ENCODE measurements at places on chromosomes 4 and X.
A peak's percentile ranks its signal among the peaks of the same experiment; 100 is the strongest.

DNA sequence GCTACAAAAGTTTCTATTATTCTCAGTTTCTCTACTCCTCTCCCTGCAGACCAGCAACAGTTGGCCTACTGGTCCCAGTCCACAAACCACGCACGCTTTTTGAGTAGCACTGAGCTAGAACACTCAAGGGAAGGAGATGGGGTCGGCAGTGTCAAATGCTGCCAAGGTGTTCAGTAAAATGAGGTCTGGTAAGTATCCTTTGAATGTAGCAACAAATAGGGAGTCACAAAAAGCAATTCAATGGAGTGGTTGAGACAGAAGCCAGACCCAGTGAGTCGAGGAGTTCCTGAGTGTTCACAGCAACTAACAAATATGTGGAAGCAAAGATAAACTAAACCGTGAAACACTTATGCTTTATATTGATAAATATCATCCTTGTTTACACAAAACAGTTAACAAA lies 355.7 kb downstream of the MID1IP1 start:
- no peak for DNase-seq

DNA sequence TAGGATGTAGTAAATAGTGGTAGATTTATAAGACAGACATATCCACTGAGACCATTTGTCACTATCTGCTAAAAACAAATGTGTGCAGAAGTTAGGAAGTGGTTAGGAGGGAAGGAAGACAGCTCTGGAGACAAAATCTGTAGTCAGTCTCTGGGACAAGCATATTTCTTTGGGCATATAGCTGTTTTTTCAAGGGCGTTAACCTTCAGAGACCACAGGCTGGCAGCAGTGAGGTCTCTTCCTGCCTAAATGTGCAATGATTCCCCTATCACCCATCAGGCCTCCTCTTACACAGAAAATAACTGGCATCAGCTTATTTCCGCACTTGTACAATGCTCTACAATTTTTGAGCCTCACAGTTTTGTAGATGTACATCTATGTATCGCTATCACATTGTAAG lies 6.5 kb downstream of the TMEM150C start:
- no peak for DNase-seq

- no peak for DNase-seq
Observed at GRCh38 chr4:84263415-84263814, 235.7 kb downstream of the NKX6-1 start.

DNA sequence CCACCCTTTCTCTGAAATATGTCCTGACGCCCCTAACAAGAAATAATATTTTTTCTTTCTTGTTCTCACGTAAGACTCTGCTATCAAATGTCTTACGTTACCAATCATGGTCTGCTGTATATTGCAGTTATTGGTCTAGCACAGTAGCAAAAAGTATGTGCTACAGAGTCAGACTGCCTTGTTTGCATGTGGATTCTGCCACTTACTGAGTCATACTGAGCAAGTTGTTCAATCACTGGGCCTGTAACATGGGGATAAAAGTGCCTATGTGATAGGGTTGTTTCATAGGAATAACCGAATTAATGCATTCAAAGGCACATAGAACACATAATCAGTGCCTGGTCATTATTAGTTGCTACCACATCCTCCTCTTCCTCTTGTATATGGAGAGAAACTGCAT lies 14.1 kb downstream of the RPGR start:
- no peak for DNase-seq

DNA sequence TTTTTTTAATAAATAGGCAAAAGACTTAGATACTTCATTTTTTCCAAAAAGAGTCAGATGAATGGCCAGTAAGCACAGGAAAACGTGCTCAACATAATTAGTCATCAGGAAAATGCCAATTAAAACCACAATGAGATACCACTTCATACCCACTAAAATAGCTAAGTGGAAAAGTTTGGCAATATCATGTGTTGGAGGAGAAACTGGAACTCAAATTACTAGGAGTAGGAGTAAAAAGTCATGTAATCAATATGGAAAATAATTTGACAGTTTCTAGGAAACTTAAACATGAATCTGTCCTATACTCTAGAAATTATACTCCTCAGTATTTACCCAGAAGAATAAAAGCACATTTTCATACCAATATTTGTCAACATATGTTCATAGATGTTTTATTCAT lies 449.8 kb downstream of the INPP4B start:
- no peak for DNase-seq

- DNase-seq = no peak
Observed at GRCh38 chr4:149264093-149264733, 551.4 kb downstream of the IQCM start.

- no peak for DNase-seq
Observed at GRCh38 chr4:90855111-90855510, 727.9 kb downstream of the CCSER1 start.

DNA sequence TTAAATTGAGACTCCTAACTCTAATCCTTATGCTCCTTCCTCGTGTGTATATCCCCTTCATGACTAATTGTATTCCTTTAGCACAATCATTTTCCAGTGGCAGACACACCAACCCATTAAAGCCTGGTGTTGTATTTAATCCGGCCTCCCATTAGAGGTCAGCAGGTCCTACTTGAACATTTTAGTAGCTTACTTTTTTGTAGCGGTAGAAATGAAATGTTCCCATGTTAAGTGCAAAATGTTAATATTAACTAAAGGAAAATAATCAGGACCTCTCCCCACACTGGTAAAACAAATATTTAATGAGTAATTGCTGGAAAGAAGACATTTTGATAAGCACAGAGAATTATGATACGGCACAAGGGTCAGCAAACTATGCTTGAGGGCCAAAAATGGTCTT lies 3.4 kb downstream of the RAB33B start:
- no peak for DNase-seq

DNA sequence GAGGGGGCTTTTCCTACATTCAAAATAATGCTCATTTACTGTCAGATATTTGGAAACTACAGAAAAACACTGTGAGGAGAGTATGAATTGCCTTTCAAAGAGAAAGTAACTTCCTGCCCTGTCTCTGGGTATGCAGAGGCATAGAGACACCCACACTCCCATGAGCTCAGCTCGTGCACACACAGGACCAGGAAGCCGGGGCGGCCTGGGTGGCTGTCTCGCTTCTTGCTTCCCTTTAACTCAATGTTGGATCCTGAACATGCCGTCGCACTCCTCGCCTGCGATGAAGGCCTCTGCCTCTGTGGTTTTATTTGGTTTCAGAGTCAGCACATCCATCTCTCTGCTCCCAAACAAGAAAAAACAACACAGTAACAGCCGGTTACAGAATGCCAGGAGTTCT lies 40.1 kb upstream of the GPR78 start:
- DNase-seq = no peak

GRCh38 chr4:173343832-173344397 lies 9.8 kb upstream of the HMGB2 start:
- no peak for DNase-seq

DNA sequence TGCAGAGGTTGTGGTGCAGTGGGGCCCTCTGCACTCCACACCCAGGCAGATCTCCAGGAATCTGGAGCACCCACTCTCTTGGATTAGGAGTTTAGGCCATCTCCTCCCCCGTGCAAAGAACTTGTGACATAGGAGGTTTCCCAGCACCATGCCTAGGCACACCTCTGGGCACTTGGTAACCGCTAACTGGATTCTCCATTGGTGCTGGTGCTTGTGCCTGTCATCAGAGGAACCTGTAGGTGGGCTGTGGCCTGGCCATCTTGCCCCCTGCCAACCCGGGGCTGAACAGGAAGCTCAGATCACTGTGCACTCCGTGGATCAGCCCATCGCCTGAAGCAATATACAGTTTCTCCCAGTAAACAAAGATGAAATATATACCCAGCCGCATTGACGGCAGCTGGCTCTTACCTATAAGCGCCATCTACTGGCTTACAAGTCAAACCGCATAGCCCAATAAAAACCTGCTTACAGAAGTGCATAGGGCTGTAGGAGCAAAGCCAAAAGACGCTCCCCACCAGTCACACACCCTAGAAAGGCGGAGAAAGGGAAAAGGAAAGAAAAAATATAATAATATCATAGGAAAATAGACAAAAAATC lies 19.1 kb upstream of the TEX13B start:
- no peak for DNase-seq

DNA sequence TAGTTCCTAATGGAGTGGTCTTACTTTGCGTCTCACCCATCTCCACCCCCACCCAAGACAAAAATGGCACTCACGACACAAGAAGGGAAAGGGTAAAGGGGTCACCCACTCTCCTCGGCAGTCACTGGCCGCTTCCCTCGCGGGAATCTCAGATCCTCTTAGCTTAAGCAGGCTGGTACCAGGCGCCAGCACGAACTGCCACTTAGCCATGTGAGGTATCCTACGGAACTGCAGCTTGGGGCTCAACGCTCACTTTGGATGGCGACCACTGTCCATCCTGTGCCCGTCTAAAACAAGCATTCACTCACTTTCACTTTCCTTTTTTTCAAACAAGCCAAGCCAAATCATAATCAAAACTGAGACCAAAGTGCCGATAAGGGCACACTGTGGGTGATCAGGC lies 14.6 kb upstream of the MAGIX start:
- no peak for DNase-seq

- DNase-seq = no peak
Observed at GRCh38 chr4:140834839-140835495, 78.8 kb upstream of the TBC1D9 start.

DNA sequence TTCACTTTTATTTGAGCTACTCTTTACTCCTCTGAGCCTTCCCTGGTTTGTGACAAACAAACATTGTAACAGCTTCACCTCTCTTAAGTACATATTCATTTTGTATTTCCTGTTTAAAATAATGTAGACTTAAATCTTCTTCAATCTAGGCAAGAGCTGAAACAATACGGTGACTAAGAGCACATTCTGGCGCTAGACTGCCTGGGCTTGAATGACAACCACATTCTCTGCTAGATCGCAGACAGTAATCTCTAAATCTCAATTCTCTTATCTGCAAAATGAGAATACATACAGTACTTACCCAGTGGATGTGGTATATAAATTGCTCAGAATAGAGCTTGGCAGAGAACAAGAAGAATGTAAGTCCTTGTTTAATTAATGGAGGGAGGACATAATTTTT lies 144.8 kb downstream of the ARAP2 start:
- no peak for DNase-seq

DNA sequence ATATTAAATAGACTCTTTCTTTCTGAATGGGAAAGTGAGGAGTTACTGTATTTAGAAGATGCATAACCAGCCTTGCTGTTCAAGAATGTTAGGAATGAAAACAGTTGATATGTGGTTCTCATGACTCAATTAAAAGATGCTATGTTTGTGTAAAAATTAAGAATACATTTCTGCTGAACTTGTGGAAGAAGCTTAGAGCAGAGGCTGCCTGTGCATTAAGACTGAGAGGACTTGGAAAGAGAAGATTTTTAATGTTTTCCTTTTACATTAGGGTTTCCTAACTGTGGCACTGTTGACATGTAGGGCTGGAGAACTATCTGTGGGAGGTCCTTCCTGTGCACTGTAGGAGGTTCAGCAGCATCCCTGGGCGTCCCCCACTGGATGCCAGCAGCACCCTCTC lies 137.7 kb downstream of the GPR143 start:
- no peak for DNase-seq

DNA sequence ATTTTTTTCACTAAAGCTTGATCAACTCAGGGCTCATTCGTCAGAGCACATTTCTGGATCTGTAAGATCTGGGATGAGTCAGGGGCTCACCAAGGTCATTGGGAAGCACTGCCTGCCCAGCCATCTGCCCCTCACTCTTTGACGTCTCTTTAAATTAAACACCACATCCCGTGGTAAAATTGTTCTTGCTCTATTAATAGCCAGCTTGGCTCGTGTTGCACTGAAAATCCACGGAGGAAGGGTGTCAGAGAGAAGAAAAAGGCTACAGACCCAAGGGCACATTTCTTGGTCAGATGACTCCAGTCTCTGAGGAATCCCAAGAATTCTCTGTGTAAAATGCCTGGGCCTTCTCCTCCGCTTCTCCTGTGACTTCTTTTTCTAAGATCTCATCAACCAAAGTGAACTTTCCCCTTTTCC lies 45.7 kb upstream of the GATB start:
- DNase-seq = no peak

- DNase-seq = no peak
Observed at GRCh38 chrX:24774650-24775049, 80.9 kb downstream of the POLA1 start.

- DNase-seq = no peak
Observed at GRCh38 chr4:23766344-23766743, 123.5 kb downstream of the PPARGC1A start.

- no peak for DNase-seq
Observed at GRCh38 chr4:65250916-65251315, 419.4 kb downstream of the EPHA5 start.

DNA sequence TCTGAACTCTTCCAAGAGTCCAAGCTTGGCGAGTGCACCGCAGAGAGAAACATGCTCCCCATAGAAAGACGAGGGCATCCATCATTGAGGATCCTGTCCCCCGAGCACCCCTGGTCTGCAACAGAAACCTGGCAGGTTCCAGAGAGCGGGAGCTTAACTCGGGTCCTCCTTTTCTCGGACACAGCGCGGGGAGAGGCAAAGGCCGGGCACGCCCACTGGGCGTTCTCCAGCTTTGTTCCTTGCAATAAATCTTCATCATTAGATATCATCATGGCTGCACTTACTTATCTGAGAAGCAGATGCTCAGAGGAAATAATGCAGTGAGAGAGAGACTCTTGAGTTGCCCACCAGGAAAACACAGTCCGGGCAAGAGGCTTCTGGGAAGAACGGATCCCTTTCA lies 90.1 kb upstream of the PSAPL1 start:
- DNase-seq = no peak

- peak; percentile 57 for DNase-seq
Observed at GRCh38 chr4:1194010-1194900, 21.9 kb upstream of the SPON2 start.

GRCh38 chrX:43881410-43882293 lies 598 bp downstream of the MAOB start:
- no peak for DNase-seq

DNA sequence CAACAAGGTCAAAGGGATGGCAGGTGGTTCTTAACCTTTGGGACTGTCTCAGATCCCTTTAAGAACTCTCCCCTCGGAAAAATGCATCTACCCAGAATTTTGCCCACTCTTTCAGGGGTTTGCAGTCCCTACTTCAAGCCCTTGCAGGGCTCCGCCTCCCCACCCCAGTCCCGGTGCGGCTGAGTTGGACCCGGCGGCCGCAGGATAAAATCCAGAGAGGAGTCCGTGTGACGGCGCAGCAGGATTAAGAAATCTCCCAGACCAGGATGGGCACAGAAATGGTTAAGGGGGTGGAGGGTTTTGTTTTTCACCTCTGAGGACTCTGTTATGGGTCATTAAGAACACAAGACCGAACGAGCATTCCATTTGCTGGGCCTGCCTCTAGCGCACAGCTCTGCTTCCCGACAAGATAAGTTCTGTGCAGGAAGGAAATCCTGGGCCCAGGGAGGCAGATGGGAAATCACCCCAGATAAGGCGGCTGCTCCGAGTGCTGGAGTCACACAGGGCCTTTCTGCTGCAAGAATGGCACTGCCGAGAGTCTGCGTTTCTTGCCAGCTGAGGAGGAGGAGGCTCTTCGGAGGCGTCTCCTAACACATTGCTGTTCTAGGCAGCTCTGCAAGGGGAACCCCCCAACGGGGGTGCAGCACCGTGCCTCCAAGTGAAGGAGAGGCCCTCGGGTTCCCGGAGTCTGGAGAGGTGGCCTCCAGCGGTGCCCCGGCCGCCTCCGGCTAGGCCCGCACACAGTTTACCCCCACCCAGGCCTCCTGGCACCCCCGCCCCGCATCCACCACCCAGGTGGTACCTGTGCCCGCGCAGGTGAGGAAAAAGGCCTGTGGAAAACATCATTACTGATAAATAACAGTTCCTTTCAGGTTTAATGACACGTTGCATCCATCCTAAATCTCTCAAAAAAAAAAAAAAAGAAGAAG lies 277.6 kb downstream of the BCOR start:
- no peak for DNase-seq

GRCh38 chrX:40734971-40735324 lies 394 bp downstream of the MED14 start:
- DNase-seq = no peak
